Body of pancreas (tissue), 4 donors: ENCODE measurements at places on chromosomes 16 and 17. TPM values are rescaled to one million over a fixed set of nuclear protein-coding genes. Genes with fewer than 3 reads are reported as not detected.

The BCAR1 gene
- 61.0 TPM for total RNA-seq

The SDR42E1 gene
- total RNA-seq: 2.6 TPM

The LRRC75A gene
- 7.6 TPM for total RNA-seq

The UMOD gene
- 31.3 TPM for total RNA-seq

The SLC2A4 gene
- total RNA-seq: 1.3 TPM

The AATK gene
- total RNA-seq: 42.2 TPM

The NCBP3 gene
- total RNA-seq: 34.2 TPM

The DNAH3 gene
- total RNA-seq: not detected

The RMI2 gene
- 3.0 TPM for total RNA-seq

The DNAH17 gene
- not detected for total RNA-seq

The SHCBP1 gene
- total RNA-seq: 0.26 TPM

The ABCA10 gene
- total RNA-seq: 30.7 TPM

The ATP1B2 gene
- 0.78 TPM for total RNA-seq

The OTOP2 gene
- not detected for total RNA-seq

The ASGR2 gene
- total RNA-seq: not detected

The OTOA gene
- total RNA-seq: not detected

The ASPA gene
- 0.66 TPM for total RNA-seq

The TRIM25 gene
- 21.8 TPM for total RNA-seq

The DYNLRB2 gene
- total RNA-seq: not detected
